Activated CD4-positive, CD25-positive, alpha-beta regulatory T cell (primary cell): ENCODE measurements at places on chromosomes 4 and X.

DNA sequence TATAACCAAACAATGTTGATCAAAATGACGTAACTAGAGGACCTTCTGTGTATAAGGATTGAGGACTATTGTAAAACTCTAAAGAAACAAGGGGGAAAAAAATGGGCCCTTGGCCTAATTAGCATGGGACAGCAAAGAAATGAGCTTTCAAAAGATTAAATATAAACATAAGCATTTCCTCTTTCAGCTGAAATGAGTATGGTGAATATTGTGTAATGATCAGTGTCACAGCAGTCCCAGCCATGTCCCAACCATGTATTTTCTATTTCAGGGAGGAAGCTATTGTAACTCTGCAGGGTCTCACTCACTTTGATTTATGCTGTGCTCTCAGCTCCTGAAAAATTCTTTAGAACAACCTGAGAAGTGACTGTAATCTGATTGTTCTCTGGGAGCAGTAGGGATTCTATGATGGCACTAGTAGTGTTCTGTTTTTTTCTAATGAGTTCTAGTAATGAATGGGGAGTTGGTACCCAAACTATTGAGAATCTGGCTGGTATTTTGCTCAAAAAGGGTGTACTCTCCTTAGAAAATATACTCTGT, 25.8 kb downstream of the ANXA10 start:
- DNase-seq = no peak

GRCh38 chrX:136126371-136126770, 21.0 kb upstream of the FHL1 start:
- DNase-seq = no peak

DNA sequence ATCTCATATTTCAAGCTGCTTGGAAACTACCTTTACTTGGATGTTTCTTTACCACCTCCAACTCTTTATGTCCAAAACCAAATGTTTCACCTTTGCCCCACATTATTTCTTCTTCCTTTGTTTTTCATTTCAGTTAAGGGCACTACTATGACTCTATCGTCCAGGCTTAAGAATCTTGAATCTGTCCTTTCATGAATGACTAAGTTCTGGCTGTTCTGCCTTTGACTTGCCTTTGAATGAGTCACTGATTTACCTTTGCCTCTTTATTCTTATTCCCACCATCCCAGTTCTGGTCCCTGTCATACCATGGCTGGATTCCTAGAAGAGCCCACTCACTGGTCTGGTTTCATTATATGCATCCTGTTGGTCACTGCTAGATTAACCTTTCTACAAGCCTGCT, 30.6 kb upstream of the PLAC1 start:
- DNase-seq = no peak

GRCh38 chr4:77193511-77194102, 36.6 kb downstream of the CCNG2 start:
- DNase-seq = peak; percentile 54

DNA sequence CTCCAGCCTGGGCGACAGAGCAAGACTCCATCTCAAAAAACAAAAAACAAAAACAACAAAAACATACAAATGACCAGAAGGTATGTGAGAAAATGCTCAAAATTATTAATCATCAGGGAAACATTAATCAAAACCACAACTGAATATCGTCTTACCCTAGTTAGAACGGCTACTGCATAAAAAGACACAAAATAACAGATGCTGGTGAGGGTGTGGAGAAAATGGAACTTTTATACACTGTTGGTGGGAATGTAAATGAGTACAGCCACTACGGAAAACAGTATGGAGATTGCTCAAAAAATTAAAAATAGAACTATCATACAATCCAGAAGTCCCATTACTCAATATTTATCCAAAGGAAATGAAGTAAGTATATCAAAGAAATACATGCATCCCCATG, 27.3 kb downstream of the IQCM start:
- DNase-seq = no peak
